ENCODE measurements at places on chromosomes 7 and 10.
A peak's percentile ranks its signal among the peaks of the same experiment; 100 is the strongest.

DNA sequence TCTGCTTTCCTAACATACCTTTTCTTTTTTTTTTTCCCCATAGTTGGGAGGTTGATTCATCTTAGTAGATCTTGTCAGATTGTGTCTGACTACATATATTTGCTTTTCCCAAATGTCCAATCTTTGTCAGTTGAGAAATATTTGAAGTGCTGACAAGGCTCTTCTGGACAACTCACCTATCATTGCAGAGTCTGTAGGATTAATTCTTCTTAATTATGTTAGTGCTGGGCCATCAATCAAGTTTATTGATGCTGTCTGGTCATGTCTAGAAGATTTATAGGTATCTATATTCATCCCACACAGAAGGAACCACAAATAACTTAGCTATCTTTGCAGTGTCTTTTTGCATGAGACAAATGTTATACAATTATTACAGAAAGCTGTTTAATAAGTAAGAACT lies 310.6 kb downstream of the ACTR3B start:
- no peak for DNase-seq

DNA sequence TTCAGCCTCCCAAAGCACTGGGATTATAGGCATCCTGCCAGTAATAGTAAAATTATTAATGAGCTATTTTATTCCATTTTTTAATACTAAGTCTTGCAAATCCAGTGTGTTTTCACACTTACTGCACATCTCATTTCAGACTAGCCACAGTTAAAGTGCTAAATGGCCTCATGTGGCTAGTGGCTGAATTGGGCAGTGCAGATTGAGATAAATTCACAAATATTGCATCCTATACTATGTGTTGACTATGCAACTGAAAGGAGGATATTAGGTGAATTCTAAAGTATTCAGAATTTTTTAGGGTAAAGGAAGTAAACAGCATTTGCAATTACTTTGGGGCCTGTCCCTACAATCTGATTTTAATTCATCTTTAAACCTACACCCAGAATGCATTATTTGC lies 10.2 kb downstream of the APBB1IP start:
- DNase-seq: no peak

GRCh38 chr7:147089051-147089461 lies 972.5 kb downstream of the CNTNAP2 start:
- peak; percentile 17 for DNase-seq

DNA sequence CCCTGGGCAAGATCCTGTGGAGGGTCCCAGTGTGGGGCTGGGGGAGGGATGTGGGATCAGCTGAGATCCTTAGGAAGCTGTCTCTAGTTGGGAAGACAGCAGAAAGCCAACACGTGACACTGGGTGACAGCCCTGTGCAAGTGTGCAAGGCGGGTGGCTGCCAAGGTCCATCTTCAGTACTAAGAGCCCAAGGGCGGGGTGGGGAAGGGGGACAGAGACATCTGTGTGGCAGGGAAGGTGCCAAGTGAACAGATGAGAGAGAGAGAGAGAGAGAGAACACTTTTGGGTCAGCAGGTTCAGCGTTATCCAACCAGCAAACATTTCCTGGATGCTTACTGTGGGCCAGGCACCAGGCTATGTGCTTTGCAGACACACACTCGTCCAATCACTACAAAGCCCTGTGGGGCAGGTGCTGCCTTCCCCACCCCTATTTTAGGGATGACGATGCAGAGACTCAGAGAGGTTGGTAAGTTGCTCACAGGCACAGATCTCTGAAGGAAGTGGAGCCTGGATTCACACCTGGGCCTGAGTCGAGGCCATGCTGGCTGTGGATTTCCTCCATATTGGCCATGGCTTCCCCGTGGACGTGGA lies 135.7 kb downstream of the GRK5 start:
- no peak for DNase-seq

DNA sequence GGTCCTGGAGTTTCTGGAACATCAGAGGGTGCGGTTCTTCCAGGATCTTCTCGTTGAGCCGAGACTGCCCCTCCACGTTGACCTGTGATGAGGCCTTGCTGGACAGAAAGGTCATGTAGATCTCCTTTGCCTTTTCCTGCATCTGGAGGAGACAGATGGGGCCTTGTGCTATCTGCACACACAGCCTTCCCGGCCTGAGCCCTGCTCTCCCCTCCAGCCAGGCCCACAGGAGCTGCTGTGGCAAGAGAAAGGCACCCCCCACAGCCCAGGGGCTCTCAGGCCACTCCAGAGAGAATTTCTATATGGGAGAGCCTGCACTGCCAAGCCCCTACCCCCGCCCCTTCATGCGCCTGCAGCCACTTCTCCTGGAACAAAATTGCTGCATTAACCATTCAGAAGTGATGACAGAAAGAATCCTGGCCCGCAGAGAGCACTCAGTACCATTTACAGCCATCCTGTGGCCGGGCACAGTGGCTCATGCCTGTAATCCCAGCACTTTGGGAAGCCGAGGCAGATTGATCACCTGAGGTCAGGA lies 26.9 kb downstream of the RGS10 start:
- no peak for DNase-seq

DNA sequence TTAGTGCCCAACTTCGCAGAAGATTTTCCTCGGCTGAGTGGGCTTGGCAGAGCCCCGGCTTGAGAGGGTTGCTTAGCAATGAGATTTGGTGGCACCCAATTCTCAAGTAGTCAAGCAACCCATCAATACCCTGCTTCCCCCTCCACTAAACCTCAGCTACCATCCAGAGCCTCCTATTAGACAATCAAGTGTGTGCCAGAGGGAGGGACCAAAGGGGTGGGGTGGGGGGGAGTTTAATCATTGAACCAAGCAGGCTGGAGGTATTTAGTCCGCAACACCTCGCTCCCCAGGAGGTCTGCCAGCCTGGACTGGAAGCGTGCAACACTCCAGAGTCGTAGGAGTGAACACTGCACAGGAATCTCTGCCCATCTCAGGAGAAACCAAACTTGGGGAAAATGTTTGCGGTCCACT lies at the start of gene HKDC1:
Gene HKDC1, plus strand, starts transcription at position 292 of the 411 bp plus-strand sequence. Its CDS starts 104 bp downstream, at position 396.
- no peak for DNase-seq

DNA sequence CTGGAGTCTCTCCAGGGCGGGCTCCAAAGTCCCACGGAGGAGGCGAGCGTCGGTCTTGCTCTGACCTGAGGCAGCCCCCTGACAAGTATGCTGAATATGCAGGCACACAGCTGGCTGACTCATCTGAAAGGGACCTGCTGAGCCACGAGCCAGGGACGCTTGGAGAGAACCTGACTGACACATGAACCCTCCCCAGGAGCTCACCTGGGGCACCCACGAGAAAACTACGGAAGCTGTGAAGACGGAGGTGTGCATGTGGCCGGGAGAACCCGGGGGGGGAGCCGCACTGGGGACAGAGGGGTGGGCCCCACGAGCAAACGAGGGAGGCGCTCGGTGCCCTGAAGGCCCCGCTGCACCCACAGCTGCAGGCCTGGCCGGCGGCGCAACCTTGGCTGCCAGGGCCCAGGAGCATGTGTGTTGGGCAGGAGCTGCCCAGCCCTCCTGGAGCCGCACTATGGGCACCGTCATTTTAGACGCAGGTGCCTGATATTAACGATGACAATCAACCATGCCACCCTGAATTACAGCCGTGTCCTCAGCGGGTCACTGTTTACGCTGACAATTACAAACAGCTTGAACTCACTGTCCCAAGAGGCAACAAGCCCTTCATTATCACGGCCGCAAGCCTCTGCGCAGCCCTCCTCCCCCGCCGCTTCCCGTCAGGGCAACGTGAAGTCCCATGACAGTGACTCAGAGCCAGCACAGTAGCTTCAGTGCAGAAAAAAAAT lies 64.7 kb downstream of the DIP2C start:
- DNase-seq: peak; percentile 37

- DNase-seq: peak; percentile 64
Measured at GRCh38 chr10:44234483-44234875, 150.4 kb downstream of the CXCL12 start.

DNA sequence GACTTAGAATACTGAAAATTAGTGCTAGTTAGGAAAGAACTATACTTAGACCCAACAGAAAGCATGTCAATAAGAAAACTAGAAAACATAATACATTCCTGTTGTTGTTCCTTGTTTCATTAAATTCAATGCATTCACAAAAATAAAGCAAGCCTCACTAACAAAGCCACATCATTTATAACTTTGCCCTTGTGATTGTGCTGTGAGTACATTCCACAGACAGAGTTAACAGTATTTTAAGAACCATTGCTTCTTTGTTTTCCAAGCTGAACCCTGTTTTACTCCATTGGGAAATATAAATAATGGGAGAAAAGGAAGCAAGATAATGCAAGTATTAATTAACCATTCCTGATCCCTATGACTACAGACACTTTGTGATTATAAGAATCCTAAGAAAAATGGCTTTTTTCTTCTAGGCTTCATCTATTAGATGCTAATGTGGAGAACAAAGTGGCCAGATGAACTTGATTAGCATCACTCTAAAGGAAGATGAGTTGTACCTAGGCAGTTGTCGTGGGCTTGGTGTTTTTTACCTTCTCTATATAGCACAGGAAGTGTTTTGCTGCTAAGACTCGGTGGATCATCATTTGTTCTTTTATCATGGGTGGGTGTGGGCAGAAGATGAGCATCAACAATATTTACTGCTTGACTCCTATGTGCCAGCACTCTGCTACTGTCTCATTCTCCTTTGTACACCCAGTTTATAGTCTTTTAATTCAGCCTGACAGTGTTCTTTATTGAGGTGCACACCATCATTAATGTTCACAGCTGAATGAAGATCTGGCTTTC lies 34.2 kb upstream of the ZNRF2 start:
- DNase-seq: no peak

DNA sequence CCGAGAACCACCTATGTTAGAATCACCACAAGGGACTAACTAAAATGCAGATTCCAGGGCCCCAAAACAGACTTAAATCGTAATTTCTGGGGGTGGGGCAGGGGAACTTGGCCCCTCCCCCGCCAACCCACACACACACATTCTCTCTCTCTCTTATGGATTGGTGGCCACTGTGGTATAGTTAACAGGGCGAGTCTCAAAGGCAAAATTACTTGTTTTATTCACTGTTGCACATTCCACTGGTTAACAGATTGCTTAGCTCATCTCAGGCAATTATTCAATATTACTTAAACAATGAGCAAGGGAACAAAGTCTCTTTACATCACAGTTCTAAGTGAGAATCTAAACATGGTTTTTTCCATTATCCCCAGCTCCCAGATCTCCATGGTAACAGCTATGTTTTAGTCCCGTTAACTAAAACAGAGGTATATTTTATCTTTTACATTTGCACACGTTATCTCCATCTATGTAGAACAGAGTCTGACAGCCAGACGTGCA lies 38.5 kb downstream of the IGF2BP3 start:
- DNase-seq: no peak

DNA sequence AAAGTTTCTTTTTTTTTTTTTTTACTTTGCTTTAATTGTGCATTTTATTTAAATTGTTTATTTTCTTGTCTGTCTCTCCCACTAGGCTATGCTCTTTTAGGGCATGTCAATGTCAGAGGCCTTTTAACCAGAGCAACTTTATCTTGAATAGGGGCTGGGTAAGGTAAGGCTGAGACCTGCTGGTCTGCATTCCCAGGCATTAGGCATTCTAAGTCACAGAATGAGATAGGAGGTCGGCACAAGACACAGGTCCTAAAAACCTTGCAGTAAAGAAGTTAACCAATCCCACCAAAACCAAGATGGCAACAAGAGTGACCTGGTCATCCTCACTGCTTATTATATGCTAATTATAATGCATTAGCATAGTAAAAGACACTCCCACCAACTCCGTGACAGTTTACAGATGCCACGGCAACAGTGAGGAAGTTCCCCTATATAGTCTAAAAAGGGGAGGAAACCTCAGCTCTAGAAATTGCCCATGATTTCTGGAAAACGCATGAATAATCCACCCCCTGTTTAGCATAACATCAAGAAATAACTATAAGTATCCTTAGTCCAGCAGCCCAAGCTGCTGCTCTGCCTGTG lies 47.0 kb upstream of the FRMD4A start:
- DNase-seq: no peak

GRCh38 chr7:16838386-16838785 lies 33.6 kb upstream of the AGR2 start:
- peak; percentile 15 for DNase-seq

GRCh38 chr10:123786896-123787295 lies 104.7 kb downstream of the CPXM2 start:
- no peak for DNase-seq

GRCh38 chr7:40808378-40808942 lies 673.7 kb downstream of the SUGCT start:
- DNase-seq: peak; percentile 100

DNA sequence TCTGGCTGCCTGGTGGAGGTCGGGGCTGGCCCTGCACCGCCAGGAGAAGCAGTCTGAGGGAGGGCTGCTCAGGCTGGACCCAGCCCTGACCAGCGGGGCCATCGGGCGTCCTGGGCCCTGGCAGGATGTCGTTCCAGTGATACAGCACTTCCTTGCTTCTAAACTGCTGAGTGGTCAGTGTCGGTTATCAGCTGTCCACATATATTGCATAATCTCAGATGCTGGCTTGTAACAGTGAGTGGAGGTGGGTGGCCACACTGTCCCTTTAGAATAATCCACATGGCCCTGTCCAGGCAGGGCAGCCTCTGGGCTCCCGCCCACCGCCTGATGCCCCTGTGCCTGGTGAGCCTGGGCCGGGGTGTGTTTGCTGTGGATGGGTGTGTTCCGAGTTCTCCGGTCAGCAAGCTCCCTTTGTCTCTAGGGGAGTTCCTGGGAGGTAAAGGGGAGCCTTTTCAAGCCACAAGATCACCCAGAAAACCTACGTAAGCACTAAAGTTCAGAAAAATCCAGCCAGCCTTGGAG lies 86.1 kb downstream of the LHPP start:
- no peak for DNase-seq

DNA sequence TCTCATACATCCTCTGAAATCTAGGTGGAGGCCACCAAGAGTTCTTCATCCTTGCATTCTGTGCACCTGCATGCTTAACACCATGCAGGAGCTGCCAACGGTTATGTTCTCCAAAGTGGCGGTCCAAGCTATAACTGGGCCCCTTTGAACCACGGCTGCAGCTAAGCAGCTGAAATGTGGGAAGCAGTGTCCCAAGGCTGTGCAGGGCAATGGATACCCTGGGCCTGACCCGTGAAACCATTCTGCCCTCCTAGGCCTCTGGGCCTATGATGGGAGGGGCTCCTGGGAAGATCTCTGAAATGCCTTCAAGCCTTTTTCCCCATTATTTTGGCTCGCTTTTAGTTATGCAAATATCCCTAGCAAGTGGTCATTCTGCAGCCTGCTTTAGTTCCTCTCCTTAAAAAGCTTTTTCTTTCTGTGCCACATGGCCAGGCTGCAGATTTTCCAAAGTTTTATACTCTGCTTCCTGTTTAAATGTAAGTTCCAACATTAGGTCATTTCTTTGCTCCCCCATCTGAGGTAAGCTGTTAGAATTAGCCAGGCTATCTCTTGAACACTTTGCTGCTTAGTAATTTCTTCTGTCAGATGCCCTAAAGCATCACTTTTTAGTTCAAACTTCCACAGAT lies 7.7 kb upstream of the GTPBP4 start:
- no peak for DNase-seq

Measured in AG10803 (cell line).